GM04504 (cell line): ENCODE measurements at places on chromosomes 12 and 14.

DNA sequence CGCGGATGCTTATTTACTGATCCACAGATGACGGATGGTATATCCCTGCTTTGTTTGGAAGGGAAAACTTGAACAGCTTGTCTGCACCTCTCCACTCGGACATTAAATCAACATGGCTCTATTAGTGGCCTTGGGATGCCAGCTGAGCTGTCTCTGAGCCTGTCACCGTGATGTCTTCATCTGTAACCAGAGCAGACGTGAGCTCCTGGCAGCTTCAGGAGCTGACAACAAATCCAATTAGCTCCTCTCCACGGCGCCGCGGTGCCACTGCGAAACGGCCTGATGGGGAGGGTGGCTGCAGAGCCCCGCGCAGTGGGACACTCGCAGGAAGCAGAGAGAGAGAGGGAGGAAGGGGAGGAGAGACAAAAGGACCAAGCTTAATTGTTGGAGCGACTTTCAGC, 112.3 kb downstream of the PAPOLA start:
- DNase-seq, result no peak

DNA sequence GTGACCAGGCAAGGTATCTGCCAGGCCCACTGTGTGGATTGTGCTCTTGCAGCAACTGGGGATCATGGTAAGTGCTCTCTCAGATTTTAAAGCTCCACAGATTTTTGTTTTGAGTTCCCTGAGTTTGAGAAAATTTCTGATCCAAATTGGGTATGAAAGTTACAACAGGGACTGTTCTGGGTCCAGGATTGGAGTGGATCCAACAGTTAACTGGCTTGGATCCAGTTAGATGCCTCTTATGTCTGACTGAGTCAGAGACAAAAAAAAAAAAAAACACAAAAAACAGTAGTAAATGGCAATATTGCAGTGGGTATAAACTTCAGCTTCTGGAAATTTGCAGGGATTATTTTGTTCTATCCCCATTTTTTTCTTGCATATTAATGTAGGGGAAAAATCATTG, 598.8 kb downstream of the C12orf50 start:
- no peak for DNase-seq

DNA sequence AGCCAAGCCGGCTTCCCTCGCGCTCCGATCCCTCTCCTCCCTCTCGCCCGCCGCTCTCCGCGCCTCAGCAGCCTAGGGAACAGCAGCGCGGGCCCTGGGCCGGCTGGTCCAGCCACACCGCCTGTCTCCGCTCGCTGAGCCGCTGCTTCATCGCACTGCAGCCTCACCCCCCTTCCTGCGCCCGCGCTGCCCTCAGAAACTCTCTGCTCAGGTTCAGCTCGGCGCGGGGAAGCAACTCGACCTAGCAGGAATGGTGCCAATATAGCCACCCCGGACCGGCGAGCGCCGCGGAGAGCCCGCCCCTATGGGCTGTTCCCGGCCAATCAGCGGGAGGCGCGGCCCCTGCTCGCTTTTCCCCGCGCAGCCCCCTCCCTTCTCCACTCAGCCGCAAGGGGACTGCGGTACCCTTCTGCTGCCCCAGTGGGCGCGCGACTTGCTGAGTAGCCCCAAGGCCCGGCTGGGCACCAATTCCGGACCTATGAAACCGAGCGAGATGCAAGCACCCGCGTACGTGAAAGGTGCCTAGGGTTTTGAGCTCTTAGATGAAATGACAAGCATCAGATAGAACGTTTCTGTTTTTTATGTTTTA, at the start of gene ADAMTS20:
Gene ADAMTS20, minus strand, starts transcription at position 233 of the 589 bp plus-strand sequence. CDS start 282 bp downstream, outside the sequence.
- DNase-seq, result no peak

DNA sequence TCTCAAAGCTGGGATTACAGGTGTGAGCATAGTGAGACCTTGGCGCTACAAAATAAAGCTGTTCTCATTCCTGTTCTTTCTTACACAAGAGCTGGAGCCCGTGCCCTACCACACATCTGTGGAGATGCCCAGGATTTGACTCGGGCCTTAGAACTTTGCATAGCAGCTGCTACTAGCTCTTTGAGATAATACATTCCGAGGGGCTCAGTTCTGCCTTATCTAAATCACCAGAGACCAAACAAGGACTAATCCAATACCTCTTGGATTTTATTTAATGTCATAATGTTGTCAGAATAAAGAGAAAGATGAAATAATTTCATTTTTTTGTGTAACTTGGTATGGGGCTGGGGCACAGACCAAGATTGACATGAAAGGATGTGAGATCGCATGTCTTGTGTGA, 7.6 kb downstream of the PNP start:
- no peak for DNase-seq

GRCh38 chr12:26935636-26936378, 2.0 kb downstream of the INTS13 start:
- DNase-seq, result no peak

DNA sequence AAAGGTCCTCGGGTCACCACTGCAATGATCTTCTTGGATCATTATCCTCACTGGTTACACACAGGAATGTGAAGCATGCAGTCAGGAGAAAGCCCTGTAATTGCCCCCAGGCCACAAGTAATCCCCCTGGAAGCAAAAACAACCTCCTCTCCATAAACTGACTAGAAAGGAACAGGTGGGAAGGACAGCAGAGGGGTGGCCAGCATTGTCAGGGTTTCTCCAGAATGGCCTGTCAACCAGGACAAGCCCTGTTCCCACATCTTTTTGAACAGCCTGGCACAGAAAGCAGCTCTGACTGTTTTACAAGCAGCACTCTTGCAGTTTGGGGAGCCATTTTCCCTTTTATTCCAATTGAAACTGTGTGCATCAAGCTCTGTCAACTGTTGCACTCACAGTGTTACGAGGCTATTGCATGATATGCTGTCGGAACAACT, 36.1 kb downstream of the TMCC3 start:
- no peak for DNase-seq
